ENCODE measurements at places on chromosomes 2 and 18. TPM values are rescaled to one million over a fixed set of nuclear protein-coding genes. Genes with fewer than 3 reads are reported as not detected.
A peak's percentile ranks its signal among the peaks of the same experiment; 100 is the strongest.

Gene CCDC68
- not detected for total RNA-seq

Gene LRATD1
- total RNA-seq, result not detected

Gene BCL2
- 64.2 TPM for total RNA-seq

Gene MBD1
- total RNA-seq, result 106 TPM

Gene TMEM163
- total RNA-seq, result 11.6 TPM

Gene EXOC6B
- total RNA-seq, result 17.2 TPM

Gene LRRTM4
- total RNA-seq, result not detected

Gene SAG
- total RNA-seq, result 0.12 TPM

Gene CRYGC
- total RNA-seq, result not detected

Gene PCARE
- total RNA-seq, result not detected

Gene HYCC2
- total RNA-seq, result 62.5 TPM

Gene PDIA6
- 57.4 TPM for total RNA-seq

Gene NBEAL1
- total RNA-seq, result 12.9 TPM

Gene COL5A2
- 0.63 TPM for total RNA-seq

Gene NYAP2
- 0.14 TPM for total RNA-seq

Gene GCG
- total RNA-seq, result not detected

Gene ITGA6
- total RNA-seq, result 38.3 TPM

- DNase-seq, result peak; percentile 69
Observed at GRCh38 chr2:43224571-43225092, 1.8 kb downstream of the ZFP36L2 start.

- no peak for DNase-seq
Observed at GRCh38 chr2:68316111-68316510, 3.6 kb downstream of the CNRIP1 start.

GRCh38 chr2:183063083-183063482 lies 15.5 kb upstream of the DUSP19 start:
- no peak for DNase-seq

DNA sequence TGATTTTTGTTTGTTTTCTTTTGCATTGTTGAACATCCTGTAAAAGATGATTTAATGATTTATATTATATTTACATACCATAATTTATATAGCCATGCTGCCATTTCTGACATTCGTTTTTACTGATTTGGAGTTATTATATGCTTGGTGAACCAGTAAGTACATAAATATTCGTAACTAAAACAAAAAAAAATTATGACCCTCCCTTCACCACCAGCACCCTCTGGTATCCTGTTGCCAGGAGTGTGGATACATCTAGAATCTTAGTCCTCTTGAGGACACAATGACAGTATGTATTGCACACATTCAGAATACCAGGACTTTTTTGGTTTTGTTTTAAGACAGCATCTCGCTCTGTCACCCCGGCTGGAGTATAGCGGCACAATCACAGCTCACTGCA lies 43.9 kb upstream of the B3GNT7 start:
- no peak for DNase-seq

GRCh38 chr2:41116106-41116797 lies 664.4 kb upstream of the SLC8A1 start:
- no peak for DNase-seq

DNA sequence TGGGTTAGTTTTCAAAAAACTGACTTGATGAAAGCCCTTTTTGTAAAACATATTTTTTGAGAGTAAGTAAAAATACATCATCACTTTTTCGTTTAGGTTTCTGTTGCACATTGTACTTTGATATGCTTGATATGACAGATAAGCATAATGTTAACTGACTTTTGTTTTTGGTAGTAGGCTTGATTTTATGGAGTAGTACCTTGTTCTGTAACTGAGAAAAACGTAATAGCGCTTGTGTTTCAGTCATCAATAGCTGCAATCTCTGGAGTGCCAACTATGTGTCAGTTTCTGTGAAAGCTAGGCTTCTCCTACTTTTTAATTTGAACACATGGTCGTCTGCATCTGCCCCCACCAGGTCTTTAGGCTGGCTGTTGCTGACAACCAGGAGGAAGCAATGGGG lies 1.3 kb downstream of the LCLAT1 start:
- no peak for DNase-seq

DNA sequence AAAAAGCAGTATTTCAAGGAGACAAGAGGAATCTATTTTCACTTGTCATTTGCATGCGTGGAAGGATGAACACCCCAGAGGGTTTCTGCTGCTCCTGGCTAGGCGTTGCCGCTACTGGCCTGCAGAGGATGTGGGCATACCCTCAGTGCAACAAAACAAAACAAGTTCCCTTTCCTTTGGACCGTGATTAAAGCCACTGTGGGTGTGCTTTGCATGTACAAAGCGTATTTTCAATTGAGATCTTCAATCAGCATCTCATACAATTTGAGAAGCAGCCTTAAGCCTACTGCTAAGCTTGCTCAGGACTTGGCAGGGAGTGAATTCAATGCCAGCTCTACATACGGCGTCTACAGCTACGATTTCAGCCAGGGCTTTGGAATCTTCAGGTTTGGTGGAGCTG lies 298.4 kb downstream of the LPIN1 start:
- DNase-seq, result peak; percentile 64

GRCh38 chr2:88329815-88330603 lies 122.5 kb downstream of the FOXI3 start:
- no peak for DNase-seq

- no peak for DNase-seq
Observed at GRCh38 chr2:10257500-10258147, 45.1 kb upstream of the HPCAL1 start.

GRCh38 chr2:64157792-64158191 lies 13.6 kb upstream of the PELI1 start:
- no peak for DNase-seq

GRCh38 chr2:44759823-44760222 lies 181.7 kb upstream of the SIX3 start:
- no peak for DNase-seq

DNA sequence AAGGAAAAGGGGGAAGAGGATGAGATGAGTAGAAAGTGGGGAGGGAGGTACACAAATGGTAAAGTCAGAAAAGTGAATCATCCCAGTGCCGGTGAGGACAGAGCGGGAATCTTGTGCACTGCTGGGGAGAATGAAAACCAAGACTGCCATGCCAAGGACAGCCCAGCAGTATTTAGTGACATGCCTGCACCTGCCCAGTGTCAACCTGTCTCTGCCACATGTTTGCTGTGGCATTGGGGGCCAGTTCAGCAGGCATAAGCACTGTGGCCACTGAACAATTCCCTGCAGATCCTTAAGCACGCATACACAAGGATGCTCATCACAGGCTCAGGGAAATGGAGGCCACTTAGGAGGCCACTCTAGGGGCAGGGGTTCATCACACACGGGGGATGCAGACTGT lies 5.2 kb upstream of the KCNK3 start:
- no peak for DNase-seq

DNA sequence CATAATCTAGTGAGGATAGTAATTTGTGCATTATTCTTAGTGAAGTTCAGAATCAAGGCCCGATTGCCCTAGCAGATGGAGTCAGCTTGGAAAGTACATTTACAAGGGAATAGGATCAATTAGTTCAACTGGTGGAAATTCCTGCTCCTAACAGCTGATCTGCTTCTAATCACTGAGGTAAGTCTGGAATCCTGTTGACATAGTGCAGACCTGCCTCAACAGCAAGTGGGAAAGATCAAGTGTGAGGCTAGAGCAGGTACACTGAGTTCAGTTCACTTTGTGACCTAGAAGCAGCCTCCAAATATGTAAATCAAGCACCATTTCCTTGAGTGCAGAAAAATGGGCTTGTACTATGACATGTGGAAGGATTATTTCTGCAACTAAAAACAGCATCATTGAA lies 111.2 kb upstream of the NOSTRIN start:
- no peak for DNase-seq

GRCh38 chr18:55534547-55534946 lies 53.4 kb downstream of the TCF4 start:
- peak; percentile 11 for DNase-seq

- no peak for DNase-seq
Observed at GRCh38 chr2:37549598-37549997, 121.8 kb downstream of the CDC42EP3 start.

DNA sequence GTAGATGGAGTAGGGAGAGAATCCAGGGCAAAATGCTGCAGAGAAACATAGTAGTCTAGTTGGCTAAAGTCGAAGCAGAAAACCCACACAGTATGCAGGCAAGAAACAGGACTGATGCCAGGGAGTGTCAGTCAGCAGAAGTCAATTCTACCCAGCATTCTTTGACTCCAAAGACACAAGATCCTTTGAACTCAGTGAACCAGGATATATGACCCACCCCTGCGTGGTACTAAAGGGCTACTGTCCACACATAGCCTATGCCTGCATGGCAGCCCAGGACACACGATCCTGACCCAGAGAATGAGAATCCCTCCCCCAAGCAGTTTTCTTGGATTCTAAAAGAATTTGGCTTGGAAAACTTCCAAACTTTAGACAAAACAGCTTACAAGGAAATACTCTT lies 42.5 kb downstream of the ALK start:
- no peak for DNase-seq

- no peak for DNase-seq
Observed at GRCh38 chr2:1856922-1857321, 112.6 kb upstream of the PXDN start.

- no peak for DNase-seq
Observed at GRCh38 chr2:222239945-222240675, 58.7 kb downstream of the PAX3 start.

GRCh38 chr2:172100935-172101820 lies 1.5 kb downstream of the DLX2 start:
- DNase-seq, result peak; percentile 55

GRCh38 chr2:57190007-57190406 lies 856.6 kb upstream of the VRK2 start:
- no peak for DNase-seq

DNA sequence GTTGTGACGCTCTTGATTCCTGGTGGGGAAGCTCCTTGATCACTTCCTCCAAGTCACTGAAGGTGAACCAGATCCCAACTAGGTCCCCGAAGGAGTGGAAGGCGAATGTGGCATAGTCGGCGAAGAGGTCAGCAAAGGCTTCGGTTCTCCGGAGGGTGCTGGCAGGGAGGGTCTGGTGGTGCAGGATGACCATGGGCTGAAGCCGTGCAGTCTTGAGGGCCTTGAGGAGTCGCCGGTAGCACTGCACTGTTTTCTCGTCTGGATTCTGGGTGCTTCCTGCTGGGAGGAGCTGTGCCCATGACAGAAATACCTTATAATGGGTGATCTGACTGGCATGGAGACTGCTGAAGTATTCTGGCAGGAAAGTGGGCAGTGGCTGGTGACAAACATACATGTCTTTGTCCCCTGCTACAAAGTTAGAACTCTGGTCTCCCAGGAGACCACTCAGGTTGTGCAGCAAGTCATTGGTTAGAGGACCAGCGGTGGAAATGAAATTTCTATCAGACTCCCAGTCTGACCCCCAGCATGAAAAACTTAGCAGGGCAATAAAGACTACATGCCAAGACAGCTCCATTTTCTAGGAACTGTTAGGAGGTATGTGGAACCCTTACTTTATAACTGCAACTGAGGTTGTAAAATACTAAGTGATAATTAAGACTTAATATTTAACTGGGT lies at the start of gene LCT:
TSS of gene LCT (minus strand) at position 589 of the 675 bp plus-strand sequence. CDS start at position 574, 15 bp downstream.
- DNase-seq, result no peak

DNA sequence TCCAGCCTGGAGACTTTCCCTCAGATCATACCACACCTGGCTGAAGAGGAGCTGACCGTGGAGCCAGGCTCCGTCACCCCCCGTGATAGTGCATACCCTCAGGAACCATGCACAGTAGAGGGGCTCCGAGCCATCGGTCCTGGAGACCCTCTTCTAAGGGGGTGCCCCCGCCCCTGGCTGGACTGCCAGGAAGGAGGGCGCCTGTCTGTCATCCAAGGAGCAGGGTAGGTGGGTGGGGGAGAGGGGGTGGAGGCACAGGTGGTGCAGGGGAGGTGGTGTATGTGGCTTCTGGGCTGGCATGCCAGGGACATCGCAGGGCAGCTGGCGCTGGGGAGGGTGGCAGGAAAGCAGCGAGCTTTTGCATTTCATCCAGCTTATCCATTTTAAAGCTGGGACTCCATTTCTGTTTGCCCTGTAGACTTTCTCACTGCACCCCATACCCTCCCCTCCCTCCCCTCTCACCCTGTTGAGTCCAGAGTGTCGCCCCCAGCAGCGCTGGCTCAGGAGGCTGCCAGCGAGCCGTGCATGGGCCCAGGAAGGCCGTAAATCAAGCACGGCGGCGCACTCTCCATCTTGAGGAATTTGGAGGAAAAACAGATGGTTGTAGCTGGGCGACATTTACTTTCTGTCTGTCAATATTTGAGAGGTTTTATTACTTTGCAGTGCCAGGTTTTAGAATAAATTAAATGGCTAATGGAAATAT lies 56.2 kb upstream of the HS6ST1 start:
- no peak for DNase-seq

- no peak for DNase-seq
Observed at GRCh38 chr18:14117606-14118005, 14.6 kb downstream of the ZNF519 start.

DNA sequence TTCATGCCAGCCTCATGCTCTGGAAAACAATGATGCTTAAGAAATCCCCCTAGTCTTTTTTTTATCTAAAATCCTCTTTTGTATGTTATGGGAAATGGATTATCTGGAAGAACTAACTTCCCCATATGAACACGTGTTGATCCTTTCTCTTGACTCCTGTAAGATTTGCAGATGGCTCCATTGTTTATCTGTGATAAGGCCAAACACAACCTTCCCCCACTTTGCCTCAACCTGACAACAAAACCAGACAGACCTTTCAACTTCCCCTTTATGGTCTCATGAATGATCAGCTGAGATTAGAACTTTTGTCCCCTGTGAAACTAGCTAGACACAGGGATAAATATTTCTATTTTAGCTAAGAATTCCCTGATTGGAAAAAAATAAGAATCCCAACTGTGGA lies 828.0 kb upstream of the CDH2 start:
- no peak for DNase-seq

- DNase-seq, result no peak
Observed at GRCh38 chr18:43276491-43276890, 799 bp downstream of the SYT4 start.

GRCh38 chr2:11811036-11811654 lies 64.7 kb downstream of the LPIN1 start:
- DNase-seq, result no peak
